ENCODE measurements at places on chromosomes 12 and 14.
A peak's percentile ranks its signal among the peaks of the same experiment; 100 is the strongest.

DNA sequence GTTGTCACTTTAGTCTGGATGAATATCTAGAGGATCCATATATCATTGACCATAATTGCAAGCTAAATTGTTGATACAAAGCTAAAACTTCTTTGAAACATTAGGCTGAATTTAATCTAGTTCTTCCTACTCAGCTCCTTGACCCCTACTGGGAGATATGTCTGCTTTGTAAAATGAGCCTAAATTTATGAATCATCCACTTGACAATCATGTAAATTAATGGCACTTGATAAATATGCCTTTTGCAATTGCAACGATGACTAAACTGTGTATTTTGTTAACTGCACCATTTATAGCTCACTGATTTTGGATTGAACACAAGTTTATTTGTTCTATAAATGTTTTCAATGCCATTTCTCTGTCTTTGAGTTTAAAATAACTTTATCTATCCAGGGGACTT is 1616.5 kb upstream of the FLRT2 start:
- DNase-seq = no peak

- DNase-seq = no peak
These were observed 71.6 kb downstream of the NT5DC3 start for GRCh38 chr12:103769240-103769945.

- no peak for DNase-seq
These were observed 482.8 kb downstream of the MED13L start for GRCh38 chr12:115794659-115795081.

DNA sequence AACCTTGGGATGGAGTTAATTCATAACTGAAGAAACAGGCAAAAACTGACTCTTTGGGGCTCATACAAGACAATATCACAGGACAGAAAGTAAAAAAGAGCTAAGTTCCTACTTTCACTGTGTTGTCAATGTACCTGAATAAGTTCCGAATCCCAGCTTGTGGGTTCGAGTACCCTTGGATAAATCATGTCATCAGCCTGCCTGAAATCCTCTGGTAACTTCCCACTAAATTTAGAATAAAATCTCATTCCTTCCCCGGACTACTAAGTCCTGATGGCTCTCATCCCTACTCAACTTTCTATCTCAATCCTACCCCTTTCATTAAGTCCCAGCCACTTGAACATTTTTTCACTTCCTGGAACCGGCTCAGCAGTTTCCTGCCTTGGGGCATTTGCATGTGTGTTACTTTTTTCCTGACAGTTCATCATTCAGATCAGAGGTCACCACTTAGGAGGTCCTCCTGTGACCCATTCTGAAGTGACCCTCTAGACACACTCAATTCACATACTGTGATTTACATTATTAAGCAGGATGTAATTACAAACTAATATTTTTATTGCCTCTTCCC is 12.7 kb downstream of the ERP29 start:
- DNase-seq = no peak

GRCh38 chr12:123043536-123044001 is 63.1 kb downstream of the ARL6IP4 start:
- peak; percentile 63 for DNase-seq

GRCh38 chr14:93978735-93979134 is 2.4 kb upstream of the ASB2 start:
- DNase-seq = no peak

DNA sequence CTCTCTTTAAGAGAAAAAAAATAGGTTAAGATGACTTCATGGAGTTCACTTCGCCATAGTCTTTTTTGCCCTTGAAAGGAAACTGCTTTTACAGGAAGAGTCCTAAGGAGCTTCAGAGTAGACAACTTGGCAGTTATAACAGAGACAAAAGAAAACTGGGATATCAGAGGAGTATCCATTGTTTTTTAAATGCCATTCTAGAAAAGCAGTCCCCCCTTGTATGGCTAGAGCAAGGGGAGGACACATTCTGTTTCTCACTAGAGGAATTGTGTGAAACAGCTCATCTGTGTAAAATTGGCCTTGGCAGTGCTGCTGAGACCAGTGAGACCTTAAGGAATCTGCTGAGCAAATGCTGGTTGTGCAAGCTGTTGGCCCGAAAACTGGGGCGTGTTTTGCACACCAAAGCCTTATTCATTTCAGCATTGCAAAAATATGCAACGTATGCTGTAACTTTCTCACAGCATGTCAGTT is 128.0 kb downstream of the GPR135 start:
- DNase-seq = no peak

DNA sequence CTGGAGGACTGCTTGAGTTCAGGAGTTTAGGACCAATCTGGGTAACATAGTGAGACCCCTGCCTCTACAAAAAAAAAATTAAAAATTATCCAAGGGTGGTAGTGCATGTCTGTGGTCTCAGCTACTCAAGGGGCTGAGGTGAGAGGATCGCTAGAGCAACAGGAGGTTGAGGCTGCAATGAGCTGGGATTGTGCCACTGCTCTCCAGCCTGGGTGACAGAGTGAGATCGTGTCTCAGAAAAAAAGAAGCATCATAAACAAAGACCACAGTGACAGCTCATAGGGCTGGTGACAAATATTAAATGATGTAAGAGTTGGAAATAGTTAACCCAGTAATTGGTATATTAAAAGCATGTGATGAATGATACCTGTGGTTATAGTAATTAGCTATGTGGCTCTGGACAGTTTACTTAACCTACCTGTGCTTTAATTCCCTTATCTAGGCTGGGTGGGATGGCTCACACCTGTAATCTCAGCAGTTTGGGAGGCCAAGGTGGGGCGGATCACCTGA is 68.0 kb downstream of the GSC start:
- DNase-seq = no peak

GRCh38 chr14:34623506-34623905 is 6.4 kb downstream of the SNX6 start:
- DNase-seq = no peak

- no peak for DNase-seq
These were observed 122.5 kb downstream of the SLC15A5 start for GRCh38 chr12:16154990-16155389.

- DNase-seq = no peak
These were observed at the start of gene IL31 for GRCh38 chr12:122174155-122174845. TSS of gene IL31 (minus strand) at chr12:122174221. CDS start at chr12:122174172, 49 bp downstream.

DNA sequence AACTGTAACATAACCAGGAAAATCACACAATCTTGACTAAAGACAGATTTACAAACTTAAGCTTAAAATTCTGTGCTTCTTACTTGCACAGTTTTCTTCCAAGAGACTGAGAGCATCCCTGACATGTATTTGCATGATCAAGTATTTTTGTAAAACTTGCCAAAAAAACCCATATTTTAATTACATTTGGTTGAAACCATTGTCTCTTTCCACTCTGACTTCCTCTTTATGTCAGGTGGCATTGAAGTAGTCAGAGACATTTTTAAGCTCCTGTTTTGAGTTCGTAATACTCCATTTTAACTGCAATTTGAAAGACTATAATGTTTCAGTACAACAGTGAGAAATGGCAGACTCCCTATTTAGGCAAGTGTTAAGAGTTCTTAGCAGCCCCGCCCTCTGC is 103.6 kb downstream of the ATXN7L3B start:
- no peak for DNase-seq

GRCh38 chr12:68036642-68037041 is 47.4 kb downstream of the IFNG-AS1 start:
- no peak for DNase-seq

- no peak for DNase-seq
These were observed 14.0 kb downstream of the SYNE3 start for GRCh38 chr14:95502381-95502950.

DNA sequence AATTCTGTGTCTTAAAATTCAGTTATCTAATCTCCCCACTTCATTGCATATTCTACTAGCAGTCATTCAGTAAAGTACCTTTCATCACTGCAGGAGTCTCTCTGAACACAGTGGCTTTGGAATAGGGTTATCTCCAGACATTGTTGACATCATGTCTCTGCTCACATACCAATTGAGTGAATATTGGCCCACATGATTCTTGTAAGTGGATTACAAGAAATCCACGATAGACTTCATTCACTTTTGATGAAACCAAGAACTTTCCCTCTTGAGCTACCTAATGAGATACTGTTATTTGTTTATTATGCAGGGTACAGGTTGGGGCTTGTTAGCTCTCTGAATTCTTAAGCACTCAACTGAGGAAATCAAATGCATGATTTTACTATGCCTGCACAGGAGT is 284.9 kb downstream of the RAD51B start:
- no peak for DNase-seq

GRCh38 chr14:49770212-49770817 is 2.4 kb downstream of the KLHDC2 start:
- DNase-seq = no peak

DNA sequence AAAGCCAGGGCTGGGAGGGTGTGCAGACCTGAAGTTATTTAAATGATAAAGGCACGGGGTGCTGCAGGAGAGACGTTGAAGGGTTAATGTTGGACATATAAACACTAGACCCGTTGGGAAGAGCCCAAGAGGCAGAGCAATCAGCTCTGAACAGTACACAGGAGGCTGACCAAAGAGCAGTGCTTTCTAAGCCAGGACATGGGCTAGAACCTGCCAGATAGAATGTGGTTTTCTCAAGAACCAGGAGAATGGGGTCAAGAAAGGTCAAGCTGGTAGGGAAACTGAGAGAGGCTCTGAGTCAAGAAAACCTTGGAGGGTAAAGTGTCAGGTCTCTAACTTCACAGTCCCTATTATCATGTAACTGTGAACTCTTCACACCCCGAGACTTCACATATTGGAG is 143.2 kb upstream of the EEA1 start:
- no peak for DNase-seq

DNA sequence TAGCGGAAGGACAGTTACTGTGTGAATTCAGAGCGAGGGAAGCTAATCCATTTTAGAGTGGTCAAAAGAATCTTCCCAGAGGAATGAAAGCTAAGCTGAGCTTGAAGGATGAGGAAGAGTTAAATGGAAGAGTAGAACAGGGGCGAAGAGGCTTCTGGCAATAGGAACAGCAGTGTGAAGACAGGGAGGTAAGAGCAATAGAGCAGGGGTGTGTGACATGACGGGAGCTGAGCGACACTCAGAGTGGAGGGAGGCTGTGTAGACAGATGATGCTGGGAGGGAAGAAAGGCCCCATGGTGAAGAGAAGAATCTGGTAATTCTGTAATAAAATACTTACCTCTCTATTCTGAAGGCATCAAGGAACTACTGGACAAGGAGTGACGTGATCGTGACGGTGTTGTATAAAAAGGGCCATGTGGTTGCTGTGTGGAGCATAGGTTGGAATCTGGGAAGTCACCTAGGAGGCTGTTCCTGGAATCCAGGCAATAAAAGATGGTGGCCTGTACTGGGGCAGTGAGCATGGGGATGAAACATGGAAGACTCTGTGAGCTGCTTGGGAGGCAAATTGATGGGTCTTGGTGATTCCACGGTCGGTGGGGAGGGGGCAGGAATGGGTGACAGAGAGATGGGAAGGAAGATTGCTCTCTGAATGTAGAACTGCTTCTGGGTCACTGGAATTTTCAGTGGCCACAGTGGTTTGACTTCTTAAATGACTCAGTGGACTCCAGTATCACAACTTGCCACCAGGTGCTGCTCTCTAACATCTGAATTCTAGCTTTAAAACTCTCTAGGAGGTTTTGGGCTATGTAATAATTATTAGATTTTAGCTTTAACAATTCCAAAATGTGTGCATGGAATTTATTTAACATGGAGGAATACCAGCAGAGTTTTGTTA is 164.1 kb downstream of the ATP23 start:
- DNase-seq = no peak

- DNase-seq = no peak
These were observed 193.0 kb upstream of the RTL1 start for GRCh38 chr14:101096551-101096950.

DNA sequence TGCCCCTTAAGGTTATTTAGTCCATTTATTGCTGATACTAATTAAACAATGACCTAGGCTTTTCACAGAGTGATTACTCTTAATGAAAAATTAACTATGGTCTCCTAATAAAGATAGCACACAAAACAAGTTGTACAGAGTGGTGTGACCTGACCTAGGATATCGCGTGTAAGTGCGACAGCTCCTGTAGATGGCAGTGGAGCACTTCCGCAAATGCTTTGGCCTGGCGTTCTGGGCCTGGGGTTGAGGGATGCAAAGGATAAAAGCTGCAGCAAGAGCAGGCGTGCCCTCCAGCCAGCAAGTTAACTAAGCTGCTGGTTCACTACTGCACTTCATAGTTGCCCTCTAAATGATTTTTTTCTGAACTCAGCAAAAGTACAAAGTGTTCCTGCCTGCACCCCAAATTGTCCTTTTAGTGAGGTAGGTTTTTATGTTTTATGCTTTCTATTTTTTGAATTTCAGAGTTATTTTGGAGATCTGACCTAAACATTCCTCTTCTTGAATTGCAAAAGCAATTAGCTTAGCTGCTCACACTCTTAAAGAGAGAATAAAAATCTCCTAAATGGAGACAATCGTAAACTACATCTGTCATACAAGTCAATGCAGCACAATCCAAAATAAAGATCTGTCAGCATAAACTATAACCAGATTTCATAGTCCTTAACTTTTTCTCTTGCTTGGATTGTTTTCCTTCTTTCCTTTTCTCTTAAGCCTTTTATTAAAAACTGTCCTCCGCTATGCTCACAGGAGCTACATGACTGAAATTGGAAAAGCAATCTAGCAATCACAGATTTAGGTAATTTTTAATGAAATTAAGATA is 379.6 kb downstream of the LRIG3 start:
- DNase-seq = no peak

GRCh38 chr12:87439990-87440827 is 589.0 kb downstream of the C12orf50 start:
- no peak for DNase-seq

- no peak for DNase-seq
These were observed 8.3 kb upstream of the PLEK2 start for GRCh38 chr14:67420102-67420739.

GRCh38 chr12:125210104-125210755 is 145.0 kb downstream of the AACS start:
- no peak for DNase-seq

DNA sequence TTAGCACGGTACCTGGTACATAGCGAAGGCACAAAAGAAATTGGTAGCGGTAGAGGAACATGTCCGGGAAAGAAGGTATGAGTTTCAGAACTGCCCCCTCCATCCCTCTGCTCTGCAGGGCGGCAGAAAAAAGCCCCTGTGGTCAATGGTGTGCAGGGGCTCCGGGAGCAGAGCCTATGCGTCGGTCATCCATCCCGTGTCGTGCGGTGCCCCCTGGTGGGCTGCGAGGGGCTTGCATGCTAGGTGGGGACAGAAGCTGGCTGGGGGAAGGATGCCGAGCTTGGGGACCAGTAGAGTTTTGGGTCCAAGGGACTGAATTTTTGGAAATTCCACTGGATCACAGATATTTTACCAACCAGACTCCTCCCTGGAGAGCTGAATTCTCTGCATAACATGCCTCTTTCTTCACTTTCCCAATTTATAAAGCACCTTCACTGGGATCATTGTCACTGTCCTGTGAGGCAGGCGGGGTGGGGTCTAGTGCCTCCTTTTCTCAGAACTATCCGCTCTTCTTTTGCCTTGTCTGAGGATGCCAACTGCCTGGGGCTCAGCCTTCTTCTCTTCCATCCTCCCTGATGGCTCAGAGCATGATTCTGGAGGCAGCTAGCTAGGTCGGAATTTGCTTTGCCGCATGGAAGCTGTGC is 148.7 kb downstream of the SMOC1 start:
- DNase-seq = peak; percentile 36

GRCh38 chr14:52296378-52296777 is 17.7 kb upstream of the PTGER2 start:
- DNase-seq = no peak

Measured in naive B cell (primary cell).